ENCODE measurements at places on chromosomes 4 and X.

GRCh38 chrX:77447653-77448569 is 722 bp downstream of the FGF16 start:
- no peak for DNase-seq

- no peak for DNase-seq
These were observed 61.6 kb upstream of the NOCT start for GRCh38 chr4:138953961-138954371.

GRCh38 chr4:182010876-182011275 is 232.3 kb upstream of the TENM3 start:
- DNase-seq, result no peak

GRCh38 chr4:23023121-23023520 is 330.4 kb downstream of the GBA3 start:
- DNase-seq, result no peak

- no peak for DNase-seq
These were observed 174.4 kb upstream of the NUDT10 start for GRCh38 chrX:51158231-51158630.

- DNase-seq, result no peak
These were observed 18.5 kb upstream of the ZNF280C start for GRCh38 chrX:130287071-130287770.

- DNase-seq, result no peak
These were observed 125.7 kb downstream of the SH3KBP1 start for GRCh38 chrX:19761554-19762295.

DNA sequence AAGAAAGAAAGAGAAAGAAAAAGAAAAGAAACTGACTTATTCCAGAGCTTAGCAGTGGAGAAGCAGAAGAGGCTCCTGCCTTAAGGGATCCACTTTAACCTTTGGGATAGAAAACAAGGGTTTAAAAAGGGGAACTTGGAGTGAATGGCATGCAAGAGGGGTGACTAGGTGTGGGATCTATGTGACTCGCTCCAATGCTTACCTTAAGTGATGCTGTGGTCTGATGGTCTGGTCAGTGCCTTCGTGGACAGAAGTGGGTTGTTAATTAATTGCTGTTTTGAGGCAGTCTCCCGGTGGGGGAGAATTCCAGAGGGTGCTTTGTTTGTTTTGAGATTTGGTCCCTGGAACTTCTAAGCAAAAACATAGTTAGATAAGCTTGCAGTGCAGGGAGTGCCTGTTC is 21.1 kb upstream of the RHOXF1 start:
- DNase-seq, result no peak

GRCh38 chrX:120428309-120428708 is 40.8 kb downstream of the LAMP2 start:
- DNase-seq, result no peak
